Temporal lobe (tissue), 4 donors: ENCODE measurements at places on chromosomes 2 and 18. TPM values are rescaled to one million over a fixed set of nuclear protein-coding genes. Genes with fewer than 3 reads are reported as not detected.

The IRS1 gene
- total RNA-seq, result 14.3 TPM

The SPHKAP gene
- total RNA-seq, result 37.4 TPM

The PROKR1 gene
- total RNA-seq, result 0.25 TPM

The TMEM17 gene
- total RNA-seq, result 4.4 TPM

The TLX2 gene
- not detected for total RNA-seq

The MFSD2B gene
- 0.98 TPM for total RNA-seq

The GAD1 gene
- 78.2 TPM for total RNA-seq

The SLC23A3 gene
- not detected for total RNA-seq
